ENCODE measurements at places on chromosomes 7 and 10.
A peak's percentile ranks its signal among the peaks of the same experiment; 100 is the strongest.

GRCh38 chr10:127910464-127910770, 3.5 kb downstream of the PTPRE start:
- DNase-seq, result no peak

DNA sequence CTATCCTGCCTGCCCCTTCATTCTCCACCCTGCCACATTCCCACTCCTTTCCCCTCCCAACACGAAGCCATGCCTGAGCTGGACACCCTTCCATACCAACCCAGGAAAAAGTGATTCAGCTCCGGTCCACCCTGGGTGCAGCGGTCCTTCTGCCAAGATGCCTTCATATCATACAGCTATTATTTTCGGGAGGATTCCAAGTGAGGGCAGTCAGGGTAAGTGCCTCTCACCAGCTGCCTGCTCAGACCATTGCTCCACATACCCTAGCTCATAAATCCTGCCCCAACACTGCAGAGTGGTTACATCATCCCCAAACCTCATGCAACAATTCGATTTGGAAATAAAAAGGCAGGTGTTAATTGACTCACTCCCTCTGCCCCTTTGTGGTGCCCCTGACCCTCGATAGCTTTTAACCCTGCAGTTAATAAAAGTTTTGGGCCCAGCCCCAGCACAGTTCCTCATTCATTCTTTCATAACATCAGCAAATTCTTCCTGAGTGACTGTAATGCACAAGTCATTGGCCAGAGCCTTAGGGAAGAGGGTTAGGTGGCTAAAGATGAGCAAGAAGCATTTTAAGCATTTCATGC, 42.6 kb downstream of the ZNF503 start:
- peak; percentile 75 for DNase-seq

- no peak for DNase-seq
Measured at GRCh38 chr7:40299097-40299496, 164.3 kb downstream of the SUGCT start.

DNA sequence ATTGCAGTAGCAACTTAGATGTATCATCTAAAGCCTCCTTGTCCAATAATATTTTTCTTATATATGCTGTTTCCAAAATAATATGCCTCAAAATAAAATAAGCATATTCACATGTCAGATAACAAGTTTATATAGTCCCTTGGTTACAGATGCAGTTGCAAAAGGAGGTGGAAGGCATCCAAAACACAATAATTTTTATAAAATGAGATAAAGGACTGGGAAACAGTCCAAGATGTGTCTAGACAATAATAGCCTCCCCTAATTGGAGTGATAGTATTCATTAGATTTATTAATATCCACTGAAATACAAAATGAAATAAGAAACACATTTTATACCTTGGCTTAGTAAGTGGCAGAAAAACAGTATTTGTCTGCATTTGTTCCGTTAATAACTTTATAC, 30.3 kb downstream of the BCAP29 start:
- no peak for DNase-seq

GRCh38 chr7:144830811-144831210, 5.0 kb downstream of the TPK1 start:
- no peak for DNase-seq

DNA sequence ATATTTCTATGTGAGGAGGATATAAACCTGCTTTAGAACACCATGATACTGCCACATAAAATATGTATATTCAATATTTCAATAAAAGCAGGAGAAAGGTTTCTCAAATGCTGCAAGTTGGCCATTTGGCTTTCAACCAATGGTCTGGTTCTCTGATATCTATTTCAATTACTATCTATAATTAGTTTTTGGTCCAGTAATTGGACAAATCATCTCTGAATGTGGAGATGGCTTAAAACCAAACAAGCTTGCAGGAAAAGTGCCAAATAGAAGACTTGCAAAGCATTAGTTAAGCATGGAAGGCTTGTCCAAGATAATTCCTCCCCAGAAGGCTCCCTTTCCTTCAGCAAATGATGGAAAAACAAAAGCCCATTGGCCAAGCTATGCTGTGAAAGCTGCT, 140.1 kb downstream of the CPEB3 start:
- no peak for DNase-seq

DNA sequence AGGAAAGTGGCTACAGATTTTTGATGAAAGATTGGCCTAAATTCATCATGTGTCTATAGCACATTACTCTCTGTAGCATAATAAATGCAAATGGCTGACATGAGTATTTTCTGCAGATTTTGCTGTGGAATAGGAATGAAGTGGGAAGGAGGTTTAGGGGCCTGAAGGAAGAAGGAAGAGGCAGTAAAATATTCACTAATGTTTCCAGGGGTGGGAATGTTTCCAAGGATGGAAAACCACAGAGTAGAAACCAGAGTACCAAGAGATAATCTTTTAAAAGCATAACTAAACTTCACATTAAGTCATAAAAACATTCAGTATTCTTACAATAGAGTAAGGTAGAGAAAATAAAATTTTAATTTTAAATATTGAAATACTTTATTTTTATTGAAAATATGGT, 267.8 kb downstream of the BICC1 start:
- no peak for DNase-seq

DNA sequence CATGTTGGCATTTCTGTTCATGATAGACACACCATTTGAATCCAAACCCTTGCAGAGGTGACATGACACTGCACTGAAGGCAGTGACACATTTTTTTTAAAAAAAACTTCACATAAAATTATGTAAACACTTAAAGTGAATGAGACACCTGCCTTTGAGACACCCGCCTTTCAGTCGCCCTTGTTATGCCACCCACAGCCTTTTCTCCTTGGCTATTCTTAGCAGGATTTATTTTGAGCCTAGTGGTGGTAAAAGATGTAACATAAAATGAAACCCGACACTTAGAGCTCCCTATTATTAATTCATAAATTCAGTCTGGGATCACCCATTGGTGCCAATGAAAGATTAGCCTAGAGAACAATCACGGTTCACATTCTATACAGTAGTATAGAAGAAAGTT, 161.3 kb downstream of the DYNC1I1 start:
- DNase-seq, result no peak
